ENCODE measurements at places on chromosomes 7 and 10. TPM values are rescaled to one million over a fixed set of nuclear protein-coding genes. Genes with fewer than 3 reads are reported as not detected.

DNA sequence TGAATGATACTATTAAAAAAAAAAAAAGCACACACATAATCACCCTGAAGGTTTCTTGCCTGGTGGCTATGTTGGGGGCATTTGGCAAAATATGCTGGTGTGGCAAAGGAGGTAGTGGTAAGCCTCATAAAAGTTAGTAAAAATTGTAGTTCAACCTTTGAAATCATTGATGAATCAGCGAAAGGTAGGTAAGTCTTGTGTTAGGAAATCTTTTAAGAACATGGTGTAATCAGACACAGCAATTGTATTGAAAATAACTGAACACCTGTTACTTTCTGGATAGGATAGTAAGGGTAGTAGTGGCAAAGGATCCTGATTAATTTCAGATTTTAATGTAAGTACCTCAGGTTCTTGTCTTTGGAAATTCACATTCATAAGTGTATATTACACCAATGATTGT lies 40.9 kb downstream of the CALML5 start:
- DNase-seq, result peak; percentile 40

DNA sequence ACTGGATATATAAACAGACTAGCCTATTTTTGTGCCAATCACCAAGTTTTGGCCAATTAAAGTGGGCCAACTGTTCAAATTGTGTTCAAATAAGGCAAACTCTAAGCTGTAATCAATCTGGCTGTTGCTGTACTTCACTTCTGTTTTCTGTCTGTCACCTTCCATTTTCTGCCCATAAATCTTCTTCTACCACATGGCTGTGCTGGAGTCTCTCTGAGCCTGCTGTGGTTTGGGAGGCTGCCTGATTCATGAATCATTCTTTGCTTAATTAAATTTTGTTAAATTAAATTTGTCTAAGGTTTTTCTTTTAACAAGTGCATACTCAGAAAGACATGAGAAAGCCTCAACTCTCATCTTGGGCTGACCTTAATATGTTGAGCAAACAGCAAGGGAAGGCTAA lies 172.6 kb upstream of the VIPR2 start:
- DNase-seq, result no peak

- DNase-seq, result no peak
These were observed 632.6 kb upstream of the KCND2 start for GRCh38 chr7:119640326-119640725.

GRCh38 chr10:50417886-50418830 lies 166.8 kb upstream of the ASAH2 start:
- DNase-seq, result peak; percentile 88

GRCh38 chr10:122856902-122857301 lies 11.2 kb upstream of the CUZD1 start:
- no peak for DNase-seq

ZNF804B gene
- total RNA-seq, result not detected
